ENCODE measurements at places on chromosomes 16 and 17.

GRCh38 chr17:74571621-74572270 is 4.4 kb upstream of the CD300H start:
- no peak for DNase-seq

DNA sequence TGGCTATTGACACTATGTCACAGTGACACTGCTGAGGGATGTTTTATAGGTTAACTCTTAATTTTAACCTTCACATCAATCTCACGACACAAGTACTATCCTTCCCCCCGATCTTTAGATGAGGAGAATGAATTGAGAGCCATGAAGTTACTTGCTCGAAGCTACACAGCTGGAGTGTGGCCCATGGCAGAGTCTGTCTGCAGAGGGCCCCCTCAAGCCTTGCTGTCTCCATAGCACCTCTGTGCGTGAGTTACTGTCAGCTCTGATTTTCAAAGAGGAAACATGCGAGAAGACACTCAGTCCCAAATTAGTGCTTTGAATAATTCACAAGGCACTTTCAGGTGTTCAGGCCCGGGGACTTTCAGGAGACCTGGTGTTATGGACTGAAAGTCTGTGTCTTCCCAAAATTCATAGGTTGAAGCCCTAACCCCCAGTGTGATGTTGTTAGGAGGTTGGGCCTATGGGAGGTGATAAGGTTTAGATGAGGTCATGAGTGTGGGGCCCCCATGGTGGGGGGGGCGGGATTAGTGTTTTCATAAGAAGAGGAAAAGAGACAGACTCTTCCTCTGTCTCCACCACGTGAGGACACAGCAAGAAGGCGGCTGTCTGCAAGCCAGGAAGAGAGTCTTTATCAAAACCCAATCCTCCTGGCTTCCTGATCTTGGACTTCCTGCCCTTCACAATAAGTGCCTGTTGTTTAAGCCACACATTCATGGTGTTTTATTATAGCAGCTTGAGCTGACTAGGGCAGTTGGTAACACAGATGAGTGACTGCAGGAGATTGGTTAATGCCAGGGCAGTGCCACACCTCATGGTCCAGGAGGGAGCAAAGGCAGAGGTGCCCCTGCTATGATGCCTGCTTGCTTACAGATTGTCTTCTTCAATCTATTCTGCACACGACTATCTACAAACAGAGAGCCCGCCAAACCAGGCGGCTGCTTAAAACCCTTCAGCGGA is 281.8 kb downstream of the HAPSTR1 start:
- DNase-seq = no peak

GRCh38 chr17:1577182-1577581 is 14.6 kb upstream of the PITPNA start:
- peak; percentile 83 for DNase-seq

- DNase-seq = peak; percentile 51
These were observed 6.6 kb downstream of the WFIKKN2 start for GRCh38 chr17:50841949-50842354.

DNA sequence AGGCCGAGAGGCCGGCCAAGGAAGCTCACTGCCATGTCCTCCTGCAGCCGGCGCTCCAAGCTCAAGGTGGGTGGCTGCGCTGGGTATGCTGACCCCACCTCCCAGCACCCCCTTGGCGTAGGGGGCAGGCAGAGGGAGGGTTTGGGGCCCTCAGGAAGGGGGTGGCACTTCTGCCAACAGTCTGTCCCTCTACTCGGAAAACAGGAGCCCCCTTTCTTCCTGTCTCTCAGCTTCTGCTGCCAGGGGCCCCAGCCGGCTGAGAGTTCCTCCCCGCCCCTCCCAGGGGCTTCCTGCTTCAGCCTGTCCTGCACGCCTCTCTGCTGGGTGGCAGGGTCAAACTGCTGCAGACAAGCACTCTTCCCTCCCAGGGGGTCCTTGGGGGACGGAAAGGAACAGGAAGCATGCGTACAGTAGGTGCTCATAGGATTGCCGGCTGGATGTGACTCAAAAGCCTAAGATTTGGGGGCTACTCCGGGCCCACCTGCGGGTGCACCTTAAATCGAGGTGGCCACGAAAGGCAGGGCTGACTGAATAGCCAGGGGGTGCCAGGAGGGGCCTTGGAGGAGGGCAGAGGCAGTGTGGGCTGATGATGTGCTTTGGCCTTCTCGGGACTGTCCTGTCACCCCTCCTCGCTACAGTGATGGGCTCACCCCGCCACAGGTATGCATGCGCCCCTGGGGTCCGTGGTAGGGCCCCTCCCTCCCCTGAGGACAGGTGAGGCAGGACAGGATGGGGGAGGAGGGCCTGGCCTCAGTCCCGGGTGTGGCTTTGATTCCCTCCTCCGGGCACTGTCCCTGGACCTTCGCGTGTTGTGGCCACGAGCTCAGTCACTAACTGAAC is 4.0 kb downstream of the CBX2 start:
- DNase-seq = no peak

GRCh38 chr16:66113223-66113622 is 253.3 kb upstream of the CDH5 start:
- DNase-seq = no peak

DNA sequence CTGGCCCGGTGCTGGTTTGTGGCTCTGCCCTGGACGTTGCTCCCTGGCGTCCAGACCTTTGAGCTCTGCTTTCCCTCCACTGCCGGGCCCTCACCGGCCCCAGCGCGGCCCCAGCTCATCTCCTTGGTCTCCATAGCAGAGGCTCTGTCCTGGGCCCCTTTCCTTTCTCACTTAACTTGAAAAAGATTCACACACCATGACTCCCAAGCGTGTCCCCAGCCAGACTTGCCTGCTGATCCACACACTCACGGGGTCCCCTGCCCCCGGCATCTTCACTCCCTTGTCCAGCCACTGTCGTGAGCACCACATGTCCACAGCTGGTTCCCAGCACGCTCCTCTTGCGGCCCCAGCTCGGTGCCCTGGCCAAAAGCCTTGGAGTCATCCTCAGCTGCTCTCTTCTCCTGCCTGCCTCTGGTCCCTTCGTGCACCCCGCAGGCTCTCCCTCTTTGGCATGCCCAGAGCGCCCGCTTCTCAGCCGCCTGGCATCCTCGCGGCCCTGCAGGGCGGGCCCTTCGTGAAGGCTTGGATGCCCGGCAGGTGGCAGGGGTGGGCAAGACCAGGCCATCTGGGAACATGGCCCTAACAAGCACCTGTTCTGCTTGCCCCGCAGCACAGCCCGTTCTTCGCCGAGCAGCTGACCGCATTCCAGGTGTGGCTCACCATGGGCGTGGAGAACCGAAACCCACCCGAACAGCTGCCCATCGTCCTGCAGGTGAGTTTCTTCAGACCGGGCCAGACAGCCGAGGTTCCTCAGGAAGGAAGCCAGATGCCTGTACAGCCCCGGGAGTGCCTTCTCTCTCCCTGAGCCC is 145.6 kb upstream of the CHMP6 start:
- no peak for DNase-seq
